ENCODE measurements at places on chromosomes 11 and 22. TPM values are rescaled to one million over a fixed set of nuclear protein-coding genes. Genes with fewer than 3 reads are reported as not detected.

CDON gene
- total RNA-seq = 18.5 TPM

DNA sequence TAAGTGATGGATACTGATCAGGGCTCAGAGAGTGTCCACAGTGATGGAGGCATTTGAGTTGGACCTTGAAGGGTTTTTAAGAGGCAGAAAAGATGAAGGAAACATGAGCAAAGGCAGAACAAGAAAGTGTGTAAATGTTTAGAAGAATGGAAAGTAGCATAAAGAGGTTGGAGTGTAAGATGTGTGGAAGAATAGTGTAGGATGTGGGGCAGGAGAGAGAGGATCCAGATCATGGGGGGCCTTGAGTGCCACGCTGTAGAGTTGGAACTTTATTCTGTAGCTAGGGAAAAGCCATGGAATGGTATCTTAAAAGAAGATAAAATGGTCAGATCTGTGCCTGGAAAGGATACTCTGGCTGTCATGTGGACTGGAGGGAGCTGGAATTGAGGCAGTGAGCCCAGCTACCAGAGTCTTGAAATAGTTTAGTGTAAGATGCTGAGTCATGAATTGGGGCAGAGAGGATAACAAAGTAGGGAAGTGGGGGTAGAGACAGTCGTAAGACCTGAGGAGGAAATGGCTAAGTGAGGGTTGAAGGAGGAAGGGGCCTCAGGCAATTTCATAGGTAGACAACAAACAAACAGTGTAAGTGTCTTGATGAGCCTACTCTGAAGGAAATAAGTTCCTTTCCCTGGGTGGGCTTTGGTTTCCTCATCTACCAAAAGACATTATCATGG lies 6.7 kb downstream of the KCNE3 start:
- H3K27me3 ChIP-seq = no peaks in the 10 kb centered on the region
- peak overlapping the region; percentile 51 for H3K4me3 ChIP-seq
- peaks cover 37% of the 10 kb centered on the region for H3K4me1 ChIP-seq

DNA sequence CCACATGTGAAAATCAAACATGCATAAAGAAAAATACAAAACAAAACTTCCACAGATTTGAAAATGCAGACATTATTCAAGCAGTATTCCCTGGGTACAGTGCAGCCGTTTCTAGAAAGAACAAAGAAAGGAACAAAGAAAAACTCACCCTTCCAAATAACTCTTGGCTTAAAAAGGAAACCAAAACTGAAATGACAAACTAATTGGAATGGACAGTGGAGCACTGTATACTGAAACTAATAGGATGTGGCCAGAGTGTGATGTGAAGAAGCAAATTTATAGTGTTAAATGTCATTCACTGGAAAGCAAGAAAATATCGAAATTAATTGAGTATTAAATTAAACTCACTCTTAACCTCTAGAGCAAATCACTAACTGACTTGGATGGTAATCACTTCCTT lies 55.4 kb downstream of the QSER1 start:
- no peaks in the 10 kb centered on the region for H3K27me3 ChIP-seq
- no peak for DNase-seq
- no peak overlapping the region for H3K4me3 ChIP-seq
- H3K36me3 ChIP-seq = no peaks in the 10 kb centered on the region
- H3K27ac ChIP-seq = no peak overlapping the region

DNA sequence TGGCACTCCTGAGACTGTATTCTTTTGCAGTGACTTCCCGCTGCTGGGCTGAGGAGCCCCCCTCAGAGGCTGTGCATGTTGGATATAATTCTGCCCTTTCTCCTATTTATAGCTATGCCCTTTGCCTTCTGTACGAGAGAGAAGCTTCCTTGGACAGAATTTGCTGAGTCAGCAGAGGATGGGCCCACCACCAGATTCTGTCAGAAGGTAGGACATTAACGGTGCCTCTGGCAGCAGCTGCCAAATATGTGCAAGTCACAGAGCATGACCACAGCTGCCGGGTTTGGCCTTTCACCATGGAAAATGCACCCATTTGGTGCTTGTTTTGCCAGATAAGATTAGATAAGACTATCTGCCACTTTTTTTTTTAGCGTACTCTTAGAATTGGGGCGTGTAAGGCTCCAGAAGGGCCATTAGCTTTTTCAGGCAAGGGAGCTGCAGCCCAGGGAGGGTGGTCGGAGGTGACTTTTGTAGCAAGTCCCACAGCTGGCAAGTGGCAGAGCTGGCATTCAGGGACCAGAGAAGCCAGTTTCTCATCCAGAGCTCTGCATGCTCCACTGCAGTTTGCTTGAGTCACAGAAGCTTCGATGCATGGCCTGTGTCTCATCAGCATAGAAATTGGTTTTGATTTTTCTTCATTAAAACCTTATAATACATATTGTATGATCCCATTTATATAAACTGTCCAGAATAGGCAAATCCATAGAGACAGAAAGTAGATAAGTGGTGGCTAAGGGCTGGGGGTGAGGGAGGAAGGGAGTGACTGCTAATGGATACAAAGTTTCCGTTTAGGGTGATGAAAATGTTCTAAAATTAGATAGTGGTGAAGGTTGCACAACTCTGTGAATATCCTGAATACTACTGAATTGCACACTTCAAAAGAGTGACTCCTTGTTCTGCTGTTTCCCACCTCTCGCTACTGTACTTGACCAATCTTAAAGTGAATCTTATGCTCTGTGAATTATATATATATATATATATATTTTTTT lies 15.8 kb downstream of the UPB1 start:
- H3K4me3 ChIP-seq = no peak overlapping the region
- H3K27ac ChIP-seq = peak overlapping the region; percentile 21
- peaks cover 48% of the 10 kb centered on the region for H3K4me1 ChIP-seq
- H3K27me3 ChIP-seq = no peaks in the 10 kb centered on the region
- H3K36me3 ChIP-seq = no peaks in the 10 kb centered on the region

DNA sequence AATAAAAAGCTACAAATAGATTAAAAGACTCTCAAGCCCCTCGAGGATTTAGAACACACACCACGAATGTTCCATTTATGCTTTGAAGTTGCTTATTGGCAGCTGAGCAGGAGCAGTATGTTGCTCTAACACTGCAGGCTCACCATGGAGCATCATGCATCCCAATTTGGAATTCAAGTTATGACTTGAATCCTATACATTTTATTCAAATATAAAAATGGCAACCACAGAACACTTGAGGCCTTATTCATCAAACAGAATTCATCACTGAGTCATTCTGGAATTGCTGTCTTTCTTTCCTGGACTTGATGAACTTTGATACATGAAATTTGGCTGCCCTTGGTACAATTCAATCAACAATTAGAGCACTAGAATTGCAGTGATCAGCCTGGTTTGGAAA lies 24.5 kb upstream of the BLID start:
- H3K4me3 ChIP-seq = no peak overlapping the region
- peaks cover 21% of the 10 kb centered on the region for H3K4me1 ChIP-seq
- H3K27me3 ChIP-seq = no peaks in the 10 kb centered on the region
- H3K27ac ChIP-seq = no peak overlapping the region

- DNase-seq = no peak
- no peak overlapping the region for H3K27ac ChIP-seq
- no peak overlapping the region for H3K4me3 ChIP-seq
- H3K4me1 ChIP-seq = peaks cover 5% of the 10 kb centered on the region
- H3K27me3 ChIP-seq = no peaks in the 10 kb centered on the region
Measured at GRCh38 chr11:19693146-19693545, 19.5 kb upstream of the NAV2 start.

MOV10L1 gene
- 0.56 TPM for total RNA-seq

DNA sequence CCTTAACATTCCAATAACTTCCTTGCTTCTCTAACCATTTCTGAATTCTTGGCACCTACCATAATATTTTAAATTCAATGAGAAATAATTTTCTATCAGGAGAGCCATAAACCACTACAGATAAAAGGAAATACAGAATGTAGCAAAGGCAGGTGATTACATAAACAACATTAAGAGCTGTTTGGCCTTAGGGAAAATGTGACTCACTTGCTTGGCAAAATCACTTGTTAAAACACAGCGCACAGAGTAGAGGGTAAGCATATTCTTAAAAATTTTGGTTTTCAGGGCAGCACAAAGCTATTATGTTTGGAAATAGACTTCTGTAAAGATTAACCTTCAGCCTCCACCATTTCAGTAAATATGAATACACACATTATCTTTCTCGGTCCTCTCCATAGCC lies 26.4 kb downstream of the IZUMO1R start:
- no peak for DNase-seq
- H3K4me3 ChIP-seq = no peak overlapping the region
- H3K4me1 ChIP-seq = no peaks in the 10 kb centered on the region
- H3K36me3 ChIP-seq = no peaks in the 10 kb centered on the region
- no peak overlapping the region for H3K27ac ChIP-seq

RAPSN gene
- 1.2 TPM for total RNA-seq

MMP13 gene
- not detected for total RNA-seq

GRCh38 chr22:37233751-37234631 lies 10.1 kb downstream of the RAC2 start:
- no peak overlapping the region for H3K4me3 ChIP-seq
- peaks cover 19% of the 10 kb centered on the region for H3K27me3 ChIP-seq
- no peak overlapping the region for H3K27ac ChIP-seq

KCNQ1 gene
- total RNA-seq = 51.0 TPM

OR10AG1 gene
- not detected for total RNA-seq

C11orf97 gene
- 2.5 TPM for total RNA-seq

OR52N4 gene
- not detected for total RNA-seq

MS4A15 gene
- 113 TPM for total RNA-seq

- H3K4me3 ChIP-seq = no peak overlapping the region
- no peaks in the 10 kb centered on the region for H3K27me3 ChIP-seq
- no peak overlapping the region for H3K27ac ChIP-seq
- no peak for DNase-seq
Measured at GRCh38 chr11:127888386-127888785, 699.0 kb downstream of the ETS1 start.

DNA sequence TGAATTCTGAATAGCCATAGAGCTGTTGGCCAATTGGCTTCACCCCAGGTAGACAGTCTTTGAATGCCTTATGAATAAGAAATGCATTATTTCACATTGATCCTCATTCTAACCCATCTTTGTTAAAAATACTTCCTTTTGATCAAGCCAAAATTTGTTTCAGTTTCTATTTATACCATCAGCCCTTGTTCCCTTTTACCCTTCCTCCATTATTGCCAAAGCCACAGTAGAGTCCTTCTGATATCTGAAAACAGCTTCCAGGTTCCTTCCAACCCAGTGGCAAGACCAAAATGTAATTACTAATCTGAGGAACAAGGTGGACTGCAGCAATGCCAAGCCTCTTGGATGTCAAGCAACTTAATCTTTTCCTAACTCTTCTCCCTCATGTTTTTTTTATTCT lies 458.8 kb downstream of the BUD13 start:
- H3K4me3 ChIP-seq = no peak overlapping the region
- DNase-seq = no peak
- no peak overlapping the region for H3K27ac ChIP-seq

UFD1 gene
- 36.7 TPM for total RNA-seq

GRCh38 chr11:721741-722345 lies 15.8 kb downstream of the EPS8L2 start:
- H3K27ac ChIP-seq = no peak overlapping the region
- H3K36me3 ChIP-seq = peaks cover 30% of the 10 kb centered on the region
- H3K27me3 ChIP-seq = peaks cover 65% of the 10 kb centered on the region
- peak; percentile 79 for DNase-seq
- H3K4me3 ChIP-seq = no peak overlapping the region
- peaks cover 30% of the 10 kb centered on the region for H3K4me1 ChIP-seq

GRCh38 chr22:35587447-35587870 lies 29.7 kb downstream of the MB start:
- H3K4me1 ChIP-seq = peaks cover 27% of the 10 kb centered on the region
- no peak overlapping the region for H3K4me3 ChIP-seq
- DNase-seq = peak; percentile 80

DNA sequence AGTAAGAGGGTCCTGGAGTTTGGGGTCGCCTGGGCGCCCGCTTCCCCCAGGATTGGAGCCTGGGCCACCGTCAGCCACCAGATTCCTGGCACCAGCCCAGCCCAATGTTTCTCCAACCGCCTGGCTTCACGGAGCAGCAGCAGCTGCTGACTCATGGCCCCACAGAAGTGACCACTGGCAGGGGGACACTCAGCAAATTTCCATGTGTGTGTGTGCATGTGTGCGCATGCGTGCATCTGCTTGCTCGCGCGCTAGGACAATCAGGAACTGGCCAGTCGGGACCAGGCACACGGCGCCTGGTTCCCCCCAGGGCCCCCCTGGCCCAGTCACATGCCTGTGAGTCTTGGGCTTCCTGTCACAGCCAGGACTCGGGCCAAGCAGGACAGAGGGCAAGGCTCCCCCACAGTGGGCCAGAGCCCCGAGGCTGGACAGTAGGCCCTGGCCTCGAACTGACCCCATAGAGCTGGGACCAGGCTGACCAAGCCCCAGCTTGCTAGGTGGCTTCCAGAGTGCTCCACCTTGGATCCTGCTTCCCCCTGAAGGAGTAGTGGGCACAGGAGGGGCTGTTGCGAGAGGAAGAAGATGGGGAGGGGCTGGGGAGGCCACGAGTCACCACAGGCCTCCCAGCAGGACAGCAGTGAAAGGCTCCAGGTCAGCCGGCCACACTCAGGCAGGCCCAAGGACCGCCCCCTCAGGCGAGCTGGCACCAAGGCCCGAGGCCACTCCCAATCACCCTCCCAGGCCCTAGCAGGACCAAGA lies 3.2 kb downstream of the CTSD start:
- H3K27ac ChIP-seq = peak overlapping the region; percentile 95
- H3K36me3 ChIP-seq = peaks cover 61% of the 10 kb centered on the region
- H3K27me3 ChIP-seq = no peaks in the 10 kb centered on the region

Measured in lower lobe of right lung (tissue), 2 donors.